ENCODE measurements at places on chromosomes 6 and 20. TPM values are rescaled to one million over a fixed set of nuclear protein-coding genes. Genes with fewer than 3 reads are reported as not detected.

DNA sequence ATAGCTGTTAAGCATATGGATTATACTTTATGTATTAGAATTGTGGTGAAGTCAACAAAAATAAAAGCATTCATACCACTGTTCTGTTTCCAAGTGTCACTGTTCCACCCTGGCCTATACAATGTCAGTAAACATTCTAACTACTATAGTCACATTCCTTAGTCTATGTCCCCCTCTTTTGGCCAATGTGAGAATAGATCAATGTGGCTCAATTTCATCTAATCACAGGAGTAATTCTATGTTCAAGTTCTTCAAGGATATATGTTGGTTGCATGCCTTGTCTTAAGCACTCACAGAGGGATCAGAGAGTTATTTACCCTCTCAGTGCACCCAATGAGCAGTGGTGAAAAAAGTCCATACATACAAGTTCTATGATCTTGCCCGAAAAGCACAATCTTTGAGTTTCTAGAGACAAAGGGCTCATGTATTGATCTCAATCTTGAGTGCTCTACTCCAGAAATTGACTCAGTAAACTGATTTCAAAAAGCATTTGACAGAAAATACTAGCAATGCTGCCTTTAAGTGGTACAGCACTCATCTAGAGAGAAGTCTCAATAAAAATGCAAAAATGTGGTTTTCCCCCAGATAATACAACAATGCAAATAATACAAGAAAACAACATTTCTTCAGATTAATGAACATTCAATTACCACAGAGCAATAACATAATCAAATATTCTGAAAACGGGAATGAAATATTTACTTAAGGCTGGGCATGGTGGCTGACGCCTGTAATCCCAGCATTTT is 16.5 kb downstream of the SMLR1 start:
- no peak overlapping the region for H3K4me3 ChIP-seq
- H3K4me1 ChIP-seq: peaks cover 4% of the 10 kb centered on the region
- H3K27ac ChIP-seq: no peak overlapping the region
- DNase-seq: no peak
- no peaks in the 10 kb centered on the region for H3K27me3 ChIP-seq

DNA sequence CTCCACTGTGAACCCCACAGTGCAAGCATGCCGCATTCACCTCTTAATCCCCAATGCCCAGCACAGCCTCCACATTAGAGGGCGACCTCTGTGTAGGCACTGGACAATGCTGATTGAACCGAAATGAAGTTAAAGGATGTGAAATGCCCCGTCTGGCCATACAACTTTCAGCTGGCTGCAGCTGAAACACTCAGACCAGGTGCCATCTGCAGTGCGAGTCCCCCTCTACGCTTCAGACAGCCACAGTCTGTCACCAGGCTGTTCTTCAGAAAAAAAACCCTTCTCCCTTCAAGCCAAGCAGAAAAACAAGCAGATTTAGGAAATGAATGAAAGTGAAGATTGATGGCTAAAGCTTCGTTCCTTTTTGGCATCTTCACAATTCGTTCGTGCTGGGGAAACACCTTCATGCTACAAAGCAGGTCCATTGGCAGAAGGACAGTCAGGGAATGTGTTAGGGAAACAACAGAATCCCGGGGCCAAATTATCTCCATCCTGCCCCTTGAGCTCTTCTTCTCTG is 44.7 kb downstream of the TNFAIP3 start:
- H3K4me3 ChIP-seq: no peak overlapping the region
- DNase-seq: no peak
- peaks cover 36% of the 10 kb centered on the region for H3K4me1 ChIP-seq
- no peak overlapping the region for H3K27ac ChIP-seq
- no peaks in the 10 kb centered on the region for H3K27me3 ChIP-seq
- peaks cover 26% of the 10 kb centered on the region for H3K36me3 ChIP-seq

- no peak overlapping the region for H3K4me3 ChIP-seq
- peak; percentile 59 for DNase-seq
- no peak overlapping the region for H3K27ac ChIP-seq
- no peaks in the 10 kb centered on the region for H3K27me3 ChIP-seq
- H3K4me1 ChIP-seq: peaks cover 12% of the 10 kb centered on the region
Observed at GRCh38 chr20:34473262-34473883, 42.8 kb upstream of the DYNLRB1 start.

DNA sequence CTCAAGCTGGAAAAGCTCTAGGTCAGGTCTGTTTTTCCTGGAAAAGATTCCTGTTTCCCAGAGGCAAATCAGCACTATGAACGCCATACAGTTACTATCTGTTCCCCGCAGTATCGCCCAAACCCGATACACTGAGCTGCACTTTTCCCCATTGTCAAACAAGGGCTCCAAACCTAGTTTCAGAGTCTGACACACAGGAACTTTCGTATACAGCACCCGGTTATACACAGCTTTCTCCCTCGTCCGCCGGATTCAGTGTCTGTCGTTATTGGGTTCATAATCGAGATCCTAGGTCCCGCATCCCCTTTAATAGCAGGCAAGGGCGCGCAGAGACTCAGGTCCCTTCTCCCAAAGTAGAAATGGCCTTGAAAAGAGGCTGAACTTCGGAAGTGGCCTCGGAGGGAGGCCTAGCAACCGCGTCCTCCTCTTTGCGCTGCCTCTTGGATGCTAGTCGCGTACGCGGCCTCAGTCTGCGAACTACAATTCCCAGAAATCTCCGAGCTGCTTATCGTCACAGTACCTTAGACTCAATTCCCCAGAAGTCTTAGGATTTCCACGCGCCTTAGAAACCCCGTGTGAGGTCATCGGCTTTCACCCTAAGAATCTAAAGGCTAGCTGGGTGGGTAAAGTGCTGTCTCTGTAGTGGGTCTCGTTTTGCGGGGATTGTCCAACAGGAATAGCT is 34.2 kb downstream of the ZNF391 start:
- DNase-seq: no peak
- no peak overlapping the region for H3K27ac ChIP-seq
- H3K27me3 ChIP-seq: peaks cover 9% of the 10 kb centered on the region
- no peaks in the 10 kb centered on the region for H3K4me1 ChIP-seq

DNA sequence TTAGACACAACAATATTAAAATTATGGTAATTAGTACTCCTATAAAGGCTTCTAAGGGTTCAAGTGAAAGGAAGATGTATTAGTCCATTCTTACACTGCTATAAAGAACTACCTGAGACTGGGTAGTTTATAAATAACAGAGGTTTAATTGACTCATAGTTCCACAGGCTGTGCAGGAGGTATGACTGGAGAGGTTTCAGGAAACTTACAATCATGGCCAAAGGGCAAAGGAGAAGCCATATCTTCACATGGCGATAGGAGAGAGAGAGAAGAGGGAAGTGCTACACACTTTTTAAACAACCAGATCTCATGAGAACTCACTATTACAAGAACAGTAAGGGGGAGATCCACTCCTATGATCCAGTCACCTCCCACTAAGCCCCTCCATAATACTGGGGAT is 52.9 kb downstream of the TINAG start:
- no peak overlapping the region for H3K27ac ChIP-seq
- no peaks in the 10 kb centered on the region for H3K36me3 ChIP-seq
- H3K27me3 ChIP-seq: no peaks in the 10 kb centered on the region
- no peak overlapping the region for H3K4me3 ChIP-seq
- no peaks in the 10 kb centered on the region for H3K4me1 ChIP-seq

DNA sequence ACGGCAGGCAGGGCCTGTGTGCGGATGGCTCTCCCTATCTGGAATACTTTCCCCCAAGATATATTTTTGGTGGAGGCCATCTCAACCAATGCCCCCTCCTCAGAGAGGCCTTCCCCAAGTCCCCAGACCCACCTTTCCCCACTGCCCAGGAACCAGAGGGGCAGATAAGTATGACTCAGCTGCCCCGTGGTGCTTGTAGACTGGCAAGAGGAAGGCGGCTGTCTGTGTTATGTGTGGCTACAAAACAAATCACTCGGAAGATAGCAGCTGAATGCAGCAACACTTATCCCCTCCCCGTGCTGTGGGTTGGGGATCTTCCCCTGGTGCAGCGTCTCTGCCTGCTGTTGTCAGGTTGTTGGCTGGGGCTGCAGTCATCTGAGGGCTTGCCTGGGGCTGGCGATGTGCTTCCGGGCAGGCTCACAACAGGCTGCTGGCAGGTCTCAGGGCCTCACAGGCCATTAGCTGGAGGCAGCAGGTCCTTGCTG is 7.1 kb downstream of the NPEPL1 start:
- peaks cover 6% of the 10 kb centered on the region for H3K4me1 ChIP-seq
- no peaks in the 10 kb centered on the region for H3K27me3 ChIP-seq
- H3K36me3 ChIP-seq: peaks cover 13% of the 10 kb centered on the region

GRCh38 chr6:8057793-8058192 is 6.4 kb downstream of the BLOC1S5 start:
- H3K36me3 ChIP-seq: peaks cover 37% of the 10 kb centered on the region
- no peak overlapping the region for H3K27ac ChIP-seq
- H3K27me3 ChIP-seq: no peaks in the 10 kb centered on the region
- DNase-seq: no peak
- H3K4me3 ChIP-seq: no peak overlapping the region

DNA sequence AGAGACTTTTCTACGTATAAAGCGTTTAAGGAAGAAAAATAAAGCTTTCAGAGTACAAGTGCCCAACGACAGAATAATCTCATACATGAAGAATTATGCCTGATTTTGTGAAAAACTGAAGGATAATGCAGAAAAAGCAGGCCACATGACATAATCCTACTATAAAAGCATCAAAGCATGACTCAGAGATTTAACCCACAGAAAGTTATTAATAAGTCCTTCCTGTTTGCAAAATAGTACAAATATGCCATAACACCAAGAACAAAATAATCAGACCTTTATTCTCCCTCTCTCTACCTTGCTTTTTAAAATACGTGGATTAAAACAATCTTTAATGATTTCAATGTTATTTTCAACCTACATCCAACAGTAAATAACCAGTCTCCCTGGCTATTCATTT is 118.6 kb upstream of the BCLAF1 start:
- DNase-seq: no peak
- no peak overlapping the region for H3K27ac ChIP-seq
- H3K36me3 ChIP-seq: no peaks in the 10 kb centered on the region
- H3K27me3 ChIP-seq: peaks cover 26% of the 10 kb centered on the region

DNA sequence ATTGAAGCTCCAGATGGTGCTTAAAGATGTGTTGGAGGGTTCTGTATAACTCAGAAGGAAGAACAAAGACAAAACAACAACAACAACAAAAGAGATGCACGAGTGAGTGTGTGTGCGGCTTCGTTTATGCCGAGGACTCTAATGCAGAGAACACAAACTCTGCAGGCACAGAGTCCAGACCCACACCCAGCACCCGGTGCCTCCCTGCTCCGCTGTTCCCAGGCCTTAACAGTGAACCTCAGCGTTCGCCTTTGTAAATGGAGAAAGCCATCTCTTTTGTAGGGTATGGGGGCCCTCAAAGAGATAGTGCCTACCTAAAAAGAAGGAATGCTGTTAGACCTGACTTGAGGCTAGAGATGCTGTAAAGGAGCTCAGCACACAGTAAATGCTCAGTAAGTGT is 243.3 kb downstream of the ERMARD start:
- no peak for DNase-seq
- no peak overlapping the region for H3K4me3 ChIP-seq
- H3K4me1 ChIP-seq: peaks cover 17% of the 10 kb centered on the region
- H3K27me3 ChIP-seq: peaks cover 15% of the 10 kb centered on the region

DNA sequence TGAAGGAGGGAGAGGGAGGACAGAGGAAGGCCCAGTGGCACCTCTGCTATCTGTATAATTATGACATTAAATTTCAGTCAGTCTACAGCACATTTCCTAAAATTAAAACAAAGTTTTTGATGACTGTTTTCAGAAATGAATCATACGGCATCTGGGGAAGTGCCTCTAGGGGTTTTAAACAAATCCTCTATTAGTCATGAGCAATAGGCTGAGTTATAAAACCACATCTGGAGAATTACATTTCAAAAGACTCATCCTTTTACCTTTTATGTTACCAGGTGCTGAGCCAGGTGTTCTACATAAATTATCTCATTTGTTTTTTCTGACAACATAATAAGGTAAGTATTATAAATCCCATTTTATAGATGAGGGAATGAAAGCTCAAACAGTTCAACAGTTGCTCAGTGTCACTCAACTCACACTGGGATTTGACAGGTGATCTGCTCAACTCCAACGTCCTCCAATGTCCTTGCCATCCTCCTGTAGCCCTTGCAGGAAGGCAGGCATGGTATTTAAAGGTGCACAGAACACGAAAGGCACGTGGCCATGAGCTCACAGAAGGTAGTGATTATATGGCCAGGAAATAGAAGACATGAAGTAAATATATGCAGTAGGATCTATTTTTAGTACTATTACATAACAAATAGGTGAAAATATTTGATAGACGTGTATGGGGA is 184.2 kb upstream of the MAN1A1 start:
- H3K27me3 ChIP-seq: peaks cover 7% of the 10 kb centered on the region
- peaks cover 10% of the 10 kb centered on the region for H3K4me1 ChIP-seq
- H3K4me3 ChIP-seq: no peak overlapping the region
- H3K36me3 ChIP-seq: no peaks in the 10 kb centered on the region

DNA sequence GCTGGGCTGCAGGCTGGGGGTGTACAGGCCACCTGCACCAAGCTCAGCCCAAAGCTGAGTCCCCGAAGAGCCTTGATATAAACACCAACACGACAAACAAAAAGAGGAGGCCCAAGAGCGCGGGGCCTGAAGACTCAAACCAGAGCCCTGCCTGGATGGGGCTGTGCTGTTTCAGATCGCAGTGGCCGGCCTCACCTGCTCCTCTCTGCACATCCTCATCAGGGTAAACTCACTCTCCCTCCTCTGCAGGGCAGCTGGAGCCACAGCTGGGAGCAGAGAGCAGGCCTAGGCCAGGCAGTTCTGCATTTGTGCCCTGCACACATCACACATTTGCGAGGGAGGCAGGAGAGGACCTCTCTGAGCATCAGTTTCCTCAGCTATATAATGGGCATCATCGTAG is 3.7 kb upstream of the RBM38 start:
- H3K4me1 ChIP-seq: peaks cover 26% of the 10 kb centered on the region
- no peaks in the 10 kb centered on the region for H3K27me3 ChIP-seq
- peaks cover 3% of the 10 kb centered on the region for H3K36me3 ChIP-seq
- DNase-seq: no peak
- H3K27ac ChIP-seq: no peak overlapping the region

The LMBRD1 gene
- 19.1 TPM for total RNA-seq

The VSTM2L gene
- not detected for total RNA-seq

The E2F1 gene
- 87.7 TPM for total RNA-seq

The RAET1L gene
- not detected for total RNA-seq

The CBLN4 gene
- total RNA-seq: not detected

The AP5S1 gene
- total RNA-seq: 15.5 TPM

The HLA-A gene
- 2,021 TPM for total RNA-seq
